Stimulated activated CD4-positive, alpha-beta T cell treated with anti-CD3 and anti-CD28 coated beads, Interleukin-2, amount 100 ng/mL, for 48 hours (primary cell): ENCODE measurements at places on chromosomes 16 and 17.

DNA sequence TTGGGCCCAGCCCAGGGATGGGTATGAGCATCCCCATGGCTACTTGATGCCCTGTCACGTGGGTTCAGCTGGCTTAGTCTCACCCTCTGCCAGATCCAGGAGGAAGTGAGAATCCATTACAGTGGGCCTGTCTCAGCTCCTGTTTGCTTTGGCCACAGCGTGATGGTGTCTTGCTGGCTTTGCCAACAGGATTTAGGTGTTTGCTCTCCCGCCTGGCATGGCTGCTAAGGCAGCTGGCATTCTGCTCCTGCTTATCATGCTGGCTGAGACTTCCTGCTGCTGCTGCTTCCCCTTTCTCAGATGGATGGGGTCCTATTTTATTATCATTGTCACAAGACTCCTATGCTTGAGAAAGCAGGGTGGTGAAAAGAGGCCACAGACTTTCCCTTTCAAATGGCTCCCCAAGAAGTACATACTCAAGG, 28.3 kb upstream of the HOXB13 start:
- DNase-seq = no peak

- no peak for DNase-seq
Measured at GRCh38 chr16:87809150-87809902, 43.5 kb upstream of the KLHDC4 start.

- no peak for DNase-seq
Measured at GRCh38 chr17:9231449-9232154, 210.3 kb downstream of the NTN1 start.

DNA sequence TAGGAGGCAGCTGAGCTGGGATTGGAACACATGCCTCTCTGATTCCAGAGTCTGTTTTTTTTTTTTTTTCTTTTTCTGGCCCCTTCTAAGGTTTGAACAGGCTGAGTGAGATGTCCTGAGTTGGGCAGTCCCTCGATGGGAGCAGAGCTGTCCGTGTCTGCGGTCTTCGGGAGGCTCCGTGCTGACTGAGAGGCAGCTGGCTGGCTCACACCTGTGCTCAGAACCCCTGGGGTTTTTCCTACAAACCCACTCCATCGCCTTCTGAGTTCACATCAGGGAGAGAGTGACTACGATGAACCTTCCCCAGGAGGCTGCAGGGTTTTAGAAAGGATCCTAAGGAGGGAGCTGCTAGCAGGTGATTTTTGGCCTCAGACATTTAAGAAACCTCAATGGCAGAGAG, 92.5 kb downstream of the IRF8 start:
- no peak for DNase-seq

DNA sequence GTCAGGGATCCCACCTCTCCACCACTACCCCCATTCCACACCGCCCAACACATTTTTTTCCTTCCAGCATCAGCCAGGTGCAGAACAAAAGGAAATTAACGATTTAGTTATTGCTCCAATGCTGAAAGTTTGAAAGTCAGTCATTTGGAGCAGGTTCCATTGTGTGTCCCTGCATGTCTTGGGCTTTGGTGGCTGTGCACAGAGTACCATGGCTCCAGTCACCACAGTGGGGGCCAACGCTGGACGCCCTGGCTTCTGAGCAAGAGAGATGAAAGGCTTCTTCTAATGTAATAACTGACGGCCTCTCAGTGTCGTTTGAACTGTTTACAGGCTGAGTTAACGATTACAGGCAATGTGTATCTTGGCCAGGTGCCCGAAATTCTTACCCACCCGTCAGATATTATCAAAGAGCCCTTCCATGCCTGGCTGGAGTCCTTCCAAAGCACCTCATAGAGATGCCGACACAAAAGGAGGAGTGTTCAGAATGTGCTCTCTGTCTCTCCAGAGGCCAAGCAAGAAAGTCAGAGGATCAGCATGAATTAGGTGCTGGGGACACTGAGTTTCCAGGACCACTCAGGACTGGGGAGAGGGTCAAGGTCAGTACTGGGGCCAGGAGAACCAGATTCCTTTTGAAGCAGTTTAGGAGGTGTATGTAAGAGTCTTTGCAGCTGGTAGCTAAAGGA, 25.9 kb downstream of the RNF43 start:
- DNase-seq = no peak

DNA sequence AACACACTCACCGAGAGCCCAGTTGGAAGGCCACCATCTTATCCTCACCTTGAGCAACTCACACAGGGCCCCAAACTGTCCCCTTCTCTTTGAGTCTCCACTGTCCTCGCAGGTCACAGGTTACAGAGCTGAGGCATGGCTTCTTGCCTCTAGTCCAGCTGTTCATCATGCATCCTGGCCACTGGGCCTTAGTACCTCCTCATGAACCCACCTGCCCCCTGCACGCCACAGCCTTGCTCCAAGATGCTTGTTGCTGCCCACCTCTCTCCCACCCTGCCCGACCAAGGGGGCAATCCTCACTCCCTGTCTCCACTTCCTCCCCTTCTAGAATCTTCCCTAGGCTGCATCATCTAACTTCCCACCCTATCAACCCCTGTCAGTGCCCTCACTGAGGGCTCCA, 17.1 kb downstream of the CDH5 start:
- DNase-seq = no peak

DNA sequence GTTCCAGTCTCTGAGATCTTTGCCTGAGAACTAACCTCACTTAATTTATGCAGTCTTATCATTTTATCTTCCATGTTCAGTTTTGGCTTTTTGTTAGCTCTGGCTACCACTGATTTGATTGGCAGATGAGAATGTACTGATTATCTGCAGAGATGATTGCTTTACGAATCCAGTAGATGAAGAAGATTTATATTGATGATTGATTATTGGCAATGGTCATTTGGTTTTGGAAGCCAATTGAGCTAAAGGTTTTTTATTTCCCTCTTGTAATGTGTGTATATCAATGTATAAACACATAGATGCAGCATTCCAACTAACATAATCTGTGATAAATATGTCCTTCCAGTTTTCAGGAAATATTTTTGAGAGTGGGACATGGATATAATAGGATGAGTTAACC, 763.6 kb downstream of the CDH11 start:
- DNase-seq = no peak

DNA sequence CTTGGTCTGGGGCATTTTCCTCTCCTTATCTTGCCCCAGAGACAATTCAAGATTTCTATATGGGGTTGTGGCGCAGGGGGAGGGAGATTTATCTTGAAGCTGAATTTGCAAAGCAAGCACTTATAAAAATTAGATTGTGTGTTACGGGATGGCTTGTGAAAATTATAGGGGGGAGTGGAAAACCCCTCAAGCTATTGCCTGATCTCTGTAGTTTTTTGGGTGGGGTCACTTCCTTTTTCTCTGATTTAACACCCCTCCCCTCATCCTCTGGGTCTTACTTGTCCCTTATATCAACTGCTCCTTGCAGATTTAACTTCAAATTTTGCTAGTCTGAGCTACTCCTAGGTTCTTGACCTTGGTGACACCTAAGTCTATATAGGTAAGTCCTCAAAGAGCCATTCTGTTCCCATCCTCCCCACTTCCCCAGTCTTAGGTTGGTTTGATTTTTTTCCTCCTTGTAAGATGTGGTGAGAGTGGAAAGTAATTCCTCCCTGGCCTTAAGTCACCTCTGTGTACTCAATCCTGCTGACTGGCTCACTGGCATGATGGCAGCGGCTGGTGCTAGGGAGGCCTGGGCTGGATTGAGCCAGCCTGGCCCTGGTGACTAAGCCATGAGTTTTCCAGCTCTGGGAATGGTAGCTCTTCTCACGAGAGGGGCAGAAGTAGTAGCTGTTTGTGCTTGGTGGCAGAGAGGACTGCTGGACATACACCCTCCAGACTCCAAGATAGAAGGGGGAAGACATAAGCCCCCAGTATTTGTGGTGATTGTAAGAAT, 2.3 kb downstream of the ARL4D start:
- DNase-seq = no peak

- no peak for DNase-seq
Measured at GRCh38 chr16:8847623-8848022, 21.2 kb downstream of the CARHSP1 start.
